Breast epithelium (tissue), 4 donors: ENCODE measurements at places on chromosomes 16 and 17. TPM values are rescaled to one million over a fixed set of nuclear protein-coding genes. Genes with fewer than 3 reads are reported as not detected.

The RNF222 gene
- total RNA-seq: not detected

The TBC1D3I gene
- 0.64 TPM for total RNA-seq

DNA sequence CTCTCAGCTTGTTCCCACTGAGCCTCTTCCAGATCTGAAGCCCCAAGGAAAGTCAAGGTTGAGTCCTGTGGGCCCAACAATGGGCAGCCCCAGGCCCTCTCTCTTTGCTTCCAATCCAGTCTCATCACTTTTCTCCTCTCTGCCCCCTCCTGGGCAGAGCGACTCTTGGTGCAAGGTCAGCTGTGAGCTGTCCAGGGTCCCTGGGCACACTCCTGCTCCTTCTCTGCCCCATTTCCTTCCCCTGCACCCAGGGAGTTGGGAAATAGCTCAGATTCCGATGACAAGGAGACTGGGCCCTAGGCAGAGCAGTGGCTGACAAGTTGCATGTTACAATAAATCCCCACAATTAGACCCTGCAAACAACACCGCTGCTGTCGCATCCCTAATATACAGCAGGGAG, 16.1 kb upstream of the CRHR1 start:
- H3K36me3 ChIP-seq: no peaks in the 10 kb centered on the region
- H3K27me3 ChIP-seq: peaks cover 12% of the 10 kb centered on the region
- no peaks in the 10 kb centered on the region for H3K4me1 ChIP-seq
- no peak overlapping the region for H3K27ac ChIP-seq

The RAMP2 gene
- 29.5 TPM for total RNA-seq

DNA sequence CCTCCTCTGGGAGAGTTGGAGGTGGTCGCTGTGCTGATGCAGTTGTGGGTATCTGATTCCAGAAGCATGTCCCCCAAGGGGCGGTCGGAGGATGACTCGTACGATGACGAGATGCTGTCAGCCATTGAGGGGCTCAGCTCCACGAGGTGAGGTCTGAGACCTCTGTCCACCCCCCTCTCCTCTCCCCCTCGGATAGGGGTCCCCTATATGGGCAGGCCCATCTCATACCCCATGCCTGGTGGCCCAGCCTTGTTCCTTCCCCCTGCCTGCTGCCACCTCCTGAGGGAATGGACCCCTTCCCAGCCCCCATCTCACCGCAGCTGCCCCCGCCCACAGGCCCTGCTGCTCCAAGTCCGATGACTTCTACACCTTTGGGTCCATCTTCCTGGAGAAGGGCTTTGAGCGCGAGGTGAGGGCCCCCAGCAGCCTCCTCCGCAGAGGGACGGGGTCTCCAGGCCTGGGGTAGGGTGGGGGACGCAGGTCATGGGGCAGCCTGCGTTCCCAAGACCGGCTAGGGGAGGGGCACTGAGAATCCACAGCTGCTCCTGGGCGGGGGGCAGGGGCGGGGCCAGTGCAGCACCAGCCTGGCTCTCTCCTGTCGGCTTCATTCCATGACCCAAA, 39.2 kb downstream of the ADCY7 start:
- peak; percentile 48 for DNase-seq
- no peak overlapping the region for H3K4me3 ChIP-seq
- H3K27ac ChIP-seq: no peak overlapping the region
